ENCODE measurements at places on chromosomes 1 and 21.

GRCh38 chr1:45930258-45931150 lies 127.1 kb downstream of the MAST2 start:
- no peak for DNase-seq

DNA sequence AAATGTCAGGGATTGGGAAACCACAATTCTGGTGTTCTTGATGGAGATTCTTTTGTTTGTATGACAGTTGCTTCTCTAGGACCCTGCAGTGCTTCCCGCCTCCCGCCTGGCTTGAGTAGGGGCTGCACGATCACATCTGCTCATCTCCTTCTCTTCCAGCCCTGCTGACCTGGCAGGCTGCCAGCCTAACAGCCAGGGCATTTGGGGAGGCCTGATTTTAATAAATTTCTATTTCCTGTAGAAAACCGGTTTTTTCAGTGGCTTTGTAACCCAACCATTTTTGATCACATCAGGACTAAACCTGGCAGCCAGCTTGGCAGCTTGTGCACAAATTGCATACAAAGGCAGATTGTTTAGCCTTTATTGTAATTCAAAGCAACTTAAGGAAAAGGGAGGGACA lies 78.9 kb downstream of the UBE2U start:
- peak; percentile 63 for DNase-seq

DNA sequence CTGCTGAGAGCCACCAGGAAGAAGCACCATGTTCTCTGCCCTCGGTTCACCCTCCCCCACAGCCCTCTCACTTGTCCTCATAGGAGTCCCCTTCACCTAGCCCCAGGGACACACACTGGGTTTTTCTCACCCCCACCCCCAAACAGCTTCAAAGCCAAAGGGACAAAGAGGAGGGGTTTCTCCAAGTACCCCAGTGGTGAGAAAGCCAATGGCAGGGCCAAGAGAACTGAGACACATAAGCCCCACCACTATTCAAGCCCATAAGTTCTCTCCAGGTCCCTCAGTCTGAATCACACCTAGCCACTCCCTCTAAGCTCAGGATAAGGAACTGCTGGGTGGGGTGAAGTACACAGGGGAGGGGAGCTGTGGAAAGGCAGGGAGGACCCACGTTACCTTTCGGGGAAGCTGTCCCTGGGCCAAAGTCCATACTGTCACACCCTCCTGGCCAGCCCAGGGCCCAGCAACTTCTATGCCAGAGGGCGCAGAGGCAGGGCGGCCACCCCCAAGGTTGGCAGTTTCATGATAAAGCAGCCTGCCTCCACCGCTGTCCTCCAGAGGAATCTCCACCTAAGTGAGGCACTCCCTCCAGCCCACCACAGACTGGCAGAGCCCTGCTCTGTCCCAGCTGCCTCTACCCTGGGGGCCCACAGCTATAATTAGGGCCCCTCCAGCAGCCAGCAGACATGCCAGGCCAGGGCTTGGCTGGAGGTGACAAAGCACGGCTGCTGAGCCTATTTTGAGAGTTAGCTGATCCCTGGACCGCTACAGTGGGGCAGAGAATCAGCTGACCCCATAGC lies 39.0 kb upstream of the PPP1R15B start:
- DNase-seq: peak; percentile 63

DNA sequence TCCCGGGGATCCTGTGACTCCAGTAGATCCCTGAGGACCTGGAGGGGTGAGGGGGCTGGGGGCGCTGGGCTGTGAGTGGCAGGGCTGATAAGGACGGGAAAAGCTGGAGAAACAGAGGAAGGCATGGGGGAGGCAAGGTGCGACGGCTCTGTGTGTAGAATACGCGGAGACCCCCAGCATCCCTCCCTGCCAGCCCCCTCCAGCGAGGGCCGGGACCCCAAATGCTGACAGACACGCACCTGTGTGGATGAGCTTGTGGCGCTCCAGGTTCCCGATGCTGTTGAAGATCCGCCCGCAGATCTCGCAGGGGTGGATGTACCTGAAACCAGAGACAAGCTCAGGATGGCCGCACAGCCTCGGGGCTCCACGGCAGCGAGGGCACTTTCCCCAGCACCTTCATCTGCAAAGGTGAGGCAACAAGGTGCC lies 53.0 kb upstream of the RIPK4 start:
- DNase-seq: no peak

GRCh38 chr1:218772575-218772974 lies 401.1 kb upstream of the LYPLAL1 start:
- DNase-seq: peak; percentile 67

DNA sequence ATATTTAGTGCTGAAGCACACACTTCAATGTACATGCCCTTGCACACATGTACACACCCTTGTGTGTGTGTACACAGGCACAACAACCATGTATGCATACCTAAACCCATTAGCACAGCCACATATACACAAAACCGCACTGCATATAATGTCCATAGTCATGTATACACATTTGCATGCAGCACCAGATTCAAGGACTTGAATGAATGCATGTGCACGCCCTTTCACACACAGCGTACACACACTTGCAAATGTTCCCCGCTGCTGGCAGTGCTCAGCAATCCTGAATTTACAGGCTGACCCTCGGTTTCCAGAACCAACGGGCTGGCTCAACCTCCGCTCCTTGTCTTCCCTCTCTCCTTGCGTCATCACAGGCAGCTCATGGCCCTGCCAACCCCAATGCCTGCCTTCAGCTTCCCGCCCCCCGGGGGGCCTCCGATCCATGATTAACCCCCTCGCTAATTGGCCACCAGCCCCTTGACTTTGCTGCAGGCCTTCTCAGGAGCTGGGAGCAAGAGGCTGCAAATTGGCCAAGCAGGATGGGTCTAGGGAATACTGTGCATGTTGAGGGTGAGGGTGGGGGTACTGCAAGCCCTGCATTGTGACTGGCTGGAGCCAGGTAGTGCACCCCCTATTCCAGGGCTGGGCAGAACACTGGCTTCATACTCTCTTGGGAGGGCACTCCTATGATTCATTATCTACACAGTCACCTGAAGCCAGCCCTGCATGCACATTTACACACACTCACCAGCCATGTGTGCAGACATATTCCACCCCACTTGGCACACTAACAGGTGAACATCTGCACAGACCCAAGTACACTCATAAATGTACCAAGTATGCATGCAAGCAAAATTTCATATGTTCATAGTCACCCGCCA lies 7.9 kb downstream of the GPR3 start:
- DNase-seq: no peak

DNA sequence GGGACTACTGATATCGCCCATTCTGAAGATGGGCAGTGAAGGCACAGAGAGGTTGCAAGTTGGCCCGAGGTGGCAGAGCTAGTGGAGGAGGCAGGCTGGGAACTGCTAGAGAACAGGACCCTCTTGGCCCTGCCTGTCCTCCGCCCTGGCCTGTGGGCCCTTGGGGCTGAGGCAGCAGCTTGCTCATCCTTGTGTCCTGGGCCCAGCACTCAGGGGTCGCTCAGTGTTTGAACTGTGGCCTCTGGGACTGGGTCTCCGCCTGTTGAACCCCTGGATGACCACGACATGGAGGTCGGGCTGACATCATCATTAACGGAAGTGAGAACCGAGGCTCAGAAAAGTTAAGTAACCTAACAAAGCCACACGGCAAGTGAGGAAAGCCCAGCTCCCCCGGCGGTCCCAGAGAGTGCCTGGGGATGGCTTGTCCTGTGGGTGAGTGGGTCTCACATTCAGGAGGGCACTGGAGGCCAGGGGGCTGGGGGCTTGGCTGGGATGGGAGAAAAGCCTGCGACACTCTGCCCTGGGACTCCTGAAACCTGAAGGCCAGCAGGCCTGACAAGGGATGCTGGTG lies 23.0 kb upstream of the DDOST start:
- no peak for DNase-seq

- no peak for DNase-seq
Measured at GRCh38 chr1:244857761-244858160, 6.6 kb downstream of the HNRNPU start.

- peak; percentile 25 for DNase-seq
Measured at GRCh38 chr1:209675565-209676154, 448 bp downstream of the G0S2 start.

DNA sequence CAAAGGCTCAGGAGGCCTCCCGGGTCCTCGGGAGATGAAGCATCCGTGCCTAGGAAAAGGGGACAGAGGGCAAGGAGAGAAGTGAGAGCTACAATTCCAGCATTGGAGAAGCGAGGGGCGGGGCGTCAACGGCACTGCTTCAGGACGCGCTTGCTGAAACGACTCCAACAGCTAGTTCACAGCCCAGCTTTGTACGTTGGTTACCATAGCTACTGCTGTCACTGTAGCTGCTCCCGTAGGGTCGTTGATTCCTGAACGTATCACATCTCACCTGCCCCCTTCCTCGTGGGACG lies 63.1 kb downstream of the TOR1AIP2 start:
- no peak for DNase-seq

- DNase-seq: no peak
Measured at GRCh38 chr1:232306269-232306961, 323.5 kb downstream of the SIPA1L2 start.

GRCh38 chr1:230816018-230816417 lies 52.3 kb downstream of the C1orf198 start:
- DNase-seq: no peak

DNA sequence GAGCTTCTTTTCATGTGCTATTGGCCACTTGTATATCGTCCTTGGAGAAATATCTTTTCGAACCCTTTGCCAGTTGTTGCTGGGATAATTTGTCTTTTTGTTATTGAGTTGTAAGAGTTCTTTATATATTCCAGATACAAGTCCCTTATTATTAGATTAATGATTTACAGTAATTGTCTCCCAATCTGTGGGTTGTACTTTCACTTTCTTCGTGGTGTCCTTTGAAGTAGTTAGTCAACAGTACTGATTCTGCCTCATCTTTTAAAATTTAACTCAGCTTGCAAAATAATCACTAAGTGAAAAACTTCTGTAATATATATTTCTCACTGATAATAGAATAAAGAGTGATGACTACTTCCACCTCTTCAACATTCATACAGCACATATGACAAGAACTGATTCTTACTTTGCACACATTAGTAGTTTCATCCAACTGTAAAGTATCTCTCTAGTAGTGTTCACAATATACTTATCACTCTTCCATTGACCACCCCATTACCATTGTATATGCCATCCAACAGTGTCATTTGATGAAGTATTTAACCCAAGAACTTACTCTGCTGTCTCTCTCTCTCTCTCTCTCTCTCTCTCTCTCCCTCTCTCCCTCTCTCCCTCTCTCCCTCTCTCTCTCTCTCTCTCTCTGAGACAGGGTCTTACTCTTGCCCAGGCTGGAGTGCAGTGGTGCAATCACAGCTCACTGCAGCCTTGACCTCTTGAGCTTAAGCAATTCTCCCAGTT lies 104.2 kb upstream of the DMRTA2 start:
- no peak for DNase-seq

DNA sequence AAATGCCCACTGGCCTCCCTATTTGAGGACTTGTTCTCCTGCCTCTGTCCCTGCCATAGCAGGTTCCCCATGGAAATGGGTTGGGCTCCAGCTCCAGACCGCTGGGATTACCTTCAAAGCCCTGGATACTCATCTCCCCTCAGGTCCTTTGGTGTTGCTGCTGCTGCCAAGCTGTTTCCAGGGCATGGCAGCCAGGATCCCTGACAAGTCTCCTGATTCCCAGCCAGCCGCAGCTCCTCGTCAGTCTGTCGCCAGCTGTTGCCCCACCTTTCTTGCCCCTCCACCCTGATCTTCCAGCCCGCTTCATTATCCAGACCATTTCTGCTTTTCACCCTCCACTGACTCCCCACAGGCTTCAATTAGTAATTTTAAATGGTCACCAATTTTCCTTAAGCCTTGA lies 68.3 kb upstream of the KCND3 start:
- DNase-seq: no peak

DNA sequence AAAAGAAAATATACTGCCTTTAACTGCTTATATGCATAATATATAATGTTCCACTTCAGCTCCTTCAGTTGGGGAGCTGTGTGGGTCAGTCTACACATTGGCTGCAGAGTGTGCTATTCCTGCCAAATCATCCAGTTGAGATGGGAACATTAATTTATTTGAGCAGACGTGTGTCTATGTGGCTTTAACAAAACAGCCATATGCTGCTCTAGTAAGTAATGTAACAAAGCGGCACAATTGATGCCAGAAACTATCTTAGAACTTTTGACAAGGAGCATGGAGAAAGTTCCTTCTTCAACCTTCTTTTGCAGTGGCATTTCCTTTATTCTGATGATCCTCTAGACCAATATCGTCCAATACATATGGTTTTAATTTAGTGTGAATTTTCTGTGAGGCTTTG lies 285.9 kb upstream of the C1orf87 start:
- no peak for DNase-seq

DNA sequence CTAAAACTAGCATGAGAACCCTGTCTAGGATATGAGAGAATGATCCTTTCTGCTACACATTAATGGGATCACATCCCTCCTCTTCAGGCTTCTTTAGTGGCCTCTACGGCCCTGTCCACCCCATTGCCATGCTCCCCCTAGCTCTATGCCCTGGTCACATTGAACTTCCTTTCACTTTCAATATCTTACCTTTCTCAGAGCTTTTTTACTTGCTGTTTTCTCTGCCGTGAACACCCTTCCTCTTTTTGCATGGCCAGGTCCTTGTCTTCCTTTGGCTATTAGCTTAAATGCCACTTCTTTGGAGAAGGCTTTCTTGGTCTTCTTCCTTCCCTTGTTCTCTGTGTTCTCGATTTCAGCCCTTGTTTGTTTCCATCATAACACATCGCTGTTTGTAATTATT lies 97.4 kb downstream of the GIPC2 start:
- DNase-seq: no peak

- DNase-seq: peak; percentile 68
Measured at GRCh38 chr1:108057541-108057940, 92.6 kb upstream of the VAV3 start.

DNA sequence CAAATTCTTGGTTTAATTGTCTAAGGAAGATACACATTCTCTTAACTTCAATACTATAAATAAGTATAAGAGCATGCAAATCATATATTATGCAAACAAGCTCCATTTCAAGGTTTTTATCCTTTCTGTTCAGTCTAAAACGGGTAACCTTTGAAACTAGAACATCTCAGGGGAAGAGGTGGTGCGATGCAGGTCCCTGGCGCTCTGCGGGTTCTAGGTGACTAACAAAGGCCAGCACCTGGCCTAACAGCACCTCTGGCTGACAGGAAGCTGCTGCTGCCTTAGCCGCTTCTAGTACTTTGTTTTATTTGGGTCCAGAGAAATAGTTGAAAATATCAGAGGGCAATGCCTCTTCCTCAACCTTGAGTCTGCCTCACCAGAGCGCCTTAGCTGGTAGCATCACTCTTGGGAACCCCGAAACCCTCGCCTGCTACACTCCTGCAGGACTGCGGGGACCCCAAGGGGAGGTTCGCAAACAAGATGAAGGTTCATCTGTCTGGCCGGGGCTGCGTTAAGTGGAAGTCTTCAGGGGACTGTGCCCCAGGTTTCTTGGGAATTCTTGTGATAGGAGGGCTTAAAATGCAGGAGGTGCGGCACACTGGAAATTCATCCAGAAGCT lies 45.5 kb downstream of the PRDM15 start:
- no peak for DNase-seq

GRCh38 chr21:31678478-31678877 lies 19.0 kb downstream of the SOD1 start:
- DNase-seq: no peak

DNA sequence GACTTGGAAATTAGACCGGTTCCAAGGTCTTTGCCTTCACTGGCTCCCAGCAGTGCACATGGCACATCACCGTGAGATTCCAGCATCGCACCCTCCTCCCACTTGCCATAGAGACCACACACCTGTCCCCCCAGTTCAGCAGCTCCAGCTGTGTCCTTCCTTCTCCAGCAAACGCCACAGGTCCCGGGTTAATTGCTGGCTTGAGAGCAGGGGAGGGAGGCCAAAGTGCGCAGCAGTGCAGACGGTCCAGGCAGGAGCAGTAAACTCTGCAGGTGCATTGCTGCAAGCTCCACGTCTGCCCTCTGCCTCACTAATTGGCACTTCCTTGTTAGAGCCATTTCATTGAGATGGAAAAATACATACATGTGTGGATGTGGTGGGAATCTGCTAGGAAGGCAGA lies 65.3 kb downstream of the KLHDC7A start:
- DNase-seq: no peak
